ENCODE measurements at places on chromosomes 13 and 19.
A peak's percentile ranks its signal among the peaks of the same experiment; 100 is the strongest.

DNA sequence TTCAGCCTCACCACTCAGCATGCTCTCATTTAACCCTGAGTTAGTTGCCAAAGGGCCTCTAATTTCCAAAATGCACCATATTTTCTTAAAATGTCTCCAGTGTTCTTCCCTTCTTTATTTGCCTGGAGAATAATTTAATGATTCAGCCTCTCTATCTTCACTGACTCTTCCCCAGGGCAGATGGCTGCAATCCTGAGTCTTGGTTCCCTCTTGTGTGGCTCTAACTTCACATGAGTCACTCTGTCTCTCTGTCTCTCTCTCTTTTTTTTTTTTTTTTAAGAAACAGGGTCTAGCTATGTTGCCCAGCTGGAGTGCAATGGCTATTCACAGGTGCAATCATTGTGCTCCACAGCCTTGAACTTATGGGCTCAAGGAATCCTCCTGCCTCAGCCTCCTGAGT, 251.4 kb downstream of the VWA8 start:
- no peak for DNase-seq

DNA sequence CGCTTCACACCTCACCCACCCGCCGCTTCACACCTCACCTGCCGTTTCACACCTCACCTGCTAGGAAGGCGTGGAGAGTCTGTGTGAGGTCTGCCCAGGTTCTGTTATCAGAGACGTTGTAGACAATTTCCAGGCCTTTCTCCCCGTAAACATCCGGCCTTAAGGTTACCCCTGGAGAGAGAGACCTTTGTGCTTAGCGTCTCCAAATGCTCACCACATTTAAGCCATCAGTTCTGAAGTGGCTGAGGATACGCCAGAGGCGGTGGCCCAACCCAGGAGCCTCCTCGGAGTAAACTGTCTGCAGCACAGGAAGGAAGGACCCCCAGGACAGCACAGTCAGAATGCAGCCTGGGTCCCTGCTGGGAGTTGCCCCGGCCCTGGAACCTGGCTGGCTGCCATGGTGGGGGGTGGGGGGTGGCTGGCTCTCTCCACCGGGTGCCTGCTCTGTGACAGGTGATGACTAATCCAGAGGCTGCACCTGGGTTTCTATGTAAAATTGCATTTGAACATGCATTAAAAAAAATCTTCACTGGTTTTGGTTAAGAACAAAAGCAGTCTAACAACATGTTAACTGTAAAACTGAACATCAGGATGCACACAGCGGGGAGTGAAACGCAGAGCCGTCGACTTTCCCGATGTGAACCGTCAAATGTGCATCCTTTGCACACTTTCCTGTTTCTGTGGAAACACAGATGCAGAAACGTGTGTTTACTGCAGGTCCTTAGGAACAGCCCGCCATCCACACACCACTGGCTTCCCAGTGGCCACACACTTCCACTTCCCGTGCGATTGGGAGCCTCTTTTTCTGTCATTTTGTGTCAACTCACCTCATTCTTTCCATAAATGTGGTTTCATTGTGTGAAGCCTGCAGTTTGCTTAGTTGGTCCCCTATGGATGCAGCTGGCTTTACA, 4.5 kb downstream of the ATP4B start:
- DNase-seq, result no peak

DNA sequence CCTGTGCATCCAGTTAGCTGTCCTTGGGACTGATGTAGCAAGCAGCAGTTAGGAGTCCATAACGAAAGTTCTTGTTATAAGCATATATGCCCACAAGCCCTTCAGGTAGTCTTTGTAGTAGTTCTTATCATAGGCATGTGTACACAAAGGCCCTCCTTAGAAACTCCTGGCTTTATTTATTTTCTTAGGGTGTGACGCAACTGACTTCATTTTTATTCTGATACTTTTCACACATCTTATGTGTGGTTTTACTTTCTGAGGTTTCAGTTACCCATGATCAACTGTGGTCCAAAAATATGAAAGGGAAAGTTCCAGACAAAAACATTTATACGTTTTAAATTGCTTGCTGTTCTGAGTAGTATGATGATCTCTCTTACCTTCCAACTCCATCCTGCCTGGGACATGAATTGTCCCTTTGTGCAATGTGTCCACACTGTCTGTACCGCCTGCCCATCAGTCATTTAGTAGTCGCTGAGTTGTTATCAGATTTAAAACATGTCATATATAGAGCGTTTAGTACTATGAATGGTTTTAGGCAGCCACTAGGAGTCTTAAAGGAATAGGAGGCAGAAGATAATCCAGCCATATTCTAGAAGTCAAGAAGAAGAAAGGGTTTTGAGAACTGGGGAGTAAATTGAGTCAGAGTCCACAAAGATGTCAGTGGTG, 19.4 kb downstream of the GPC5 start:
- DNase-seq, result no peak

DNA sequence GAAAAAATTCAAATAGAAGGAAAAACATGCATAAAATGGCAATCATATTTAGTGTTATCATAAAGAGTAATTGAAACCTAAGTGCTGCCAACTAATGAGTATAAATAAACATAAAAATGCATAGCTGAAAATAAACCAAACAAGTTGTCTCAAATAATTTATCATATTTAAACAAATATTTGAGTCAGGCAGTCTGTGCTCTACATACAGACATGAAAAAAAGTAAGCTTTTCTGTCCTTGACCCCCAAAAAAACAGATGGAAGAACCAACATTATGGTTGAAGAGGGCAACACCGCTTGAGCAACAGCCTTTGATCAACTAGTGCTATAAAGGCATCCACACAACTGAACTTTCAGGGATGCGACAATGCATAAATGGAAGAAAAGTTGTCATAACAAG, 735.1 kb upstream of the MIR17HG start:
- no peak for DNase-seq

- no peak for DNase-seq
These were observed 3.6 kb downstream of the MICOS13 start for GRCh38 chr19:5676772-5677105.

GRCh38 chr13:41246969-41247680, 16.3 kb downstream of the MTRF1 start:
- DNase-seq, result no peak

GRCh38 chr13:37869756-37870488, at the start of gene TRPC4:
Gene TRPC4, minus strand, starts transcription at chr13:37869772. Its CDS starts 86,439 bp downstream, at chr13:37783333.
- peak; percentile 80 for DNase-seq

DNA sequence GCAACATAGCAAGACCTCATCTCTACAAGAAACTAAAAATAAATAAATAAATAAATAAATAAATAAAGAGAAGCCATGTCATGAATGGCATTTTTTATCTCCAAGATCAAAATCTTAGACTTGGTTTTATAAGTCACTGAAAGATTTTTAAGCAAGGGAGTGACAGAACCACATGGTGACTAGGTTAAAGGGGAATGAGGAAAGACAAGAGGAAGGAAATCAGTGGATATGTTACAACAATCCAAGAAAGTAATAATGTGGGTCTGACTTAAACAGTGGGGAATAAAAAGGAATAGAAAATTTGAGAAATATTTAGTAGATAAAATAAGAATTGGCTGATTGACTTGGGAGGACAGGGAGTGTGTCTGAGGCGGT, 18.8 kb upstream of the MED4 start:
- no peak for DNase-seq

GRCh38 chr13:35356572-35356971, 119.9 kb downstream of the MAB21L1 start:
- DNase-seq, result no peak

- DNase-seq, result no peak
These were observed 38.9 kb upstream of the SERP2 start for GRCh38 chr13:44334751-44335150.

GRCh38 chr19:7743425-7743841, 3.9 kb downstream of the CD209 start:
- DNase-seq, result no peak

DNA sequence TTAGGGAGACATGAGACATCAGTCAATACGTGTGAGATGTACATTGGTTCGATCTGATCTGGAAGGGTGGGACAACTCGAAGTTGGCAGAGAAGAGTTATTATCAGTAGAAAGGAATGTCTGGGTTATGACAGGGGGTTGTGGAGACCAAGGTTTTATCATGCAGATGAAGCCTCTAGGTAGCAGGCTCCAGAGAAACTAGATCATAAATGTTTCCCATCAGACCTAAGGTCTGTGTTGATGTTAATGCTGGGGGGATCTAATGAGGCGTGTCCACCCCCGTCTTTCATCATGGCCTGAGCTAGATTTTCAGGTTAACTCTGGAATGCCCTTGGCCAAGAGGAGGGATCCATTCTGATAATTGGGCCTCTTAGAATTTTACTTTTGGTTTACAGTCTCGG, 187.0 kb upstream of the KL start:
- no peak for DNase-seq

- DNase-seq, result no peak
These were observed 26.8 kb downstream of the CLDN10 start for GRCh38 chr13:95579303-95579702.

DNA sequence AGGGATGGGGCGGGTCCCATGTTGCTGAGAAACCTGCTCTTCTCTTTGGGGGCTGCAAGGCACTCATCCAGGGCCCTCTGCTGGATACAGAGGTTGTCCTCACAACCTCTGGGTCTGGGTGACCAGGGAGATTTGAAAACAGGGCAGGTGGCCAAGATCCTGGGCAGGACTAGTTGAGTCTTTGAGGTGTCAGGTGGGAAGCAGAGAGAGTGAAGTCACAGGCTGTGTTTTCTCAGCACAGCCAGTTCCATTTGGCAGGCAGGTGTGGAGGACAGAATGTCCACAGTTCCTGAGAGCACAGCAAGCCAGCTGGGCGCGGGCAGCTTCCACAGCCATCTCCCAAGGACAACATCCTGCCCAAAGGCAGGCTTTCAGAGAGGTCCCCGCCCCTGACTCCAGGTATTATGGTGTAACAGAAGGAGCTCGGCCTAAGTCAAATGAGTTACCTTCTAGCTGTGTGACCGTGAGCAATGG, 118.8 kb downstream of the NUFIP1 start:
- DNase-seq, result no peak

- DNase-seq, result no peak
These were observed 146.7 kb upstream of the FNDC3A start for GRCh38 chr13:48828962-48829411.

GRCh38 chr19:36987091-36987490, 71.0 kb downstream of the ZNF568 start:
- no peak for DNase-seq

GRCh38 chr19:3557461-3558248, at the start of gene MFSD12:
Gene MFSD12, minus strand, starts transcription at chr19:3557586. Its CDS starts 183 bp downstream, at chr19:3557403.
- DNase-seq, result peak; percentile 88

- DNase-seq, result no peak
These were observed 31.5 kb downstream of the ZSWIM4 start for GRCh38 chr19:13826652-13827235.

GRCh38 chr19:703651-704446, 4.9 kb upstream of the PALM start:
- peak; percentile 35 for DNase-seq

GRCh38 chr13:99425485-99426341, 75.6 kb upstream of the TM9SF2 start:
- no peak for DNase-seq

GRCh38 chr13:105097521-105097920, 1437.9 kb downstream of the EFNB2 start:
- no peak for DNase-seq

DNA sequence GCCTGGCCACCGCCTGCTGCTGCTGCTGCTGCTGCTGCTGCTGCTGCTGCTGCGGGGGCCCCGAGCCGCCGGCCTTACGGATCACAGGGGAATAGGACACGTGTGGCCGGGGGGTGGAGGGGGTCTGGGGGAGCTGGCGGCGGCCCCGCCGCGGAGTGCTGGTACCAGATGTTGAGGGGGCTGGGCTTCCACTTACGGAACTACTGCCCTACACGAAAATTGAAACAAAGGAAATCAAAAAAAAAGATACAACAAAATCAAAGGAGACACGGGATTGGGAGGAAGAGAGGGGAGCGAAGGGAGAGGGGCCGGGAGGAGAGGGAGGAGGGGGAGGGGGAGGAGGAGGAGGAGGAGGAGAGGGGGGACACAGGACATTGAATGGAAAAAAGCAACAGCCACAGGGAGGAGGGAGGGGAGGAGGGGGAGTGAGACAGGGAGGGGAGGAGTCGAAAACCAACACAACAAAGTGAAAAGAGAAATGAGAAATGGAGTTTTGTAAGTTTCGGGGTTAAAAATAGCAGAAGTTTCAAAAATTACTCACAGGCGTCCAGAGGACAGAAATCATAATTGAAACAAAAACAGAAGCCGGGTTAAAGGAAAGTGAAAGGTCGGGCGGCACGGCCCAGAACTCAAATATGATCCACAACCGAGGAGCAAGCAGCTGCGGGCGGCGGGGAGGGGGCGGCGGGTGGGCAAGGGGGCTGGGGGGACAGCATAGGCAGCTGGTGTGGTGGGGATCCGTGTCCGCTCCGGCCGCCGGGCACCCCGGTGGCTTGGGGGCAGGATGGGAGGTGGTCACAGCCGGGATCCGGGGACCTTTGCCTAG, 57.8 kb downstream of the IER2 start:
- peak; percentile 87 for DNase-seq

DNA sequence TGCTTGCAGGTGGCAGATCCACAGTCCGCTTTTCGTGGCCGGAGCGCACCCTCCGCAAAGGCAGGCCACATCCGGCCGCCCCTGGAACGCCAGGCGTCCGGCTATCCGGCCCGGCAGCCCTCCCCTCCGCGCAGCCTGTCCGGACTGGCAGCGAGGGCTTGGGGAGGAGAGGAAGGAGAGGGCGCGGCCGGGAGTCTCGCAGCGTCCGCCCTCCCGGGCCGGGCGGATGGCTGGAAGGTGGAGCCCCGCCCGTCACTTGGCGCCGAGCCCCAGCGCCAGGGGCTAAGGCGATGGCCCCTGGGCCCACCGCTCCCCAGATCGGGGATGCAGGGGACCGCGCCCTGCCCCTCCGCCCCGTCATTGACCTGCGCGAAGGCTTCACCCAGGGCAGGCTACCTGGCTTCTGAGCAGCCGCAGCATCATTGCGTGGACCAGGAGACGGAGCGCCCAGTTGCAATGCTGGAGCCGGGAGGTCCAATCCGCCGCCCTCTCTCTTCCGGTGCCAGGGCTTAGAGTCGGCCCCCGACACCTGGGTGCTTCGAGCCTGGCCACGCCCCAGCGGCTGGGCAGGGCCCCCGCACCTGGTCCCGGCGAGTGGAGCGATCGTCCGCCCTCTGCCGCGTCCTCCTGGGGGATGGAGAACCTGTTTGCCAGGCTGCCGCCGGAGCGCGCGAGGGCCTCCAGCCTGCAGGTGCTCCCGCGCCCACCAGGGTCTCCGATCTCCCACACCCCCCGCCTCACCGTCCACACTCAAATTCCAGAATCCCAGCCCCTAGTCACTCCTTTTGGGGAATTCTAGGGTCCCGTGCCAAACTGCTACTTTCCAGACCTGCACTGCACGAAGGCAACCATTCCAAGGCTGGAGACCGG, at the start of gene FUT1:
TSS of gene FUT1 (minus strand) at position 146 of the 870 bp plus-strand sequence. CDS start 1,360 bp downstream, outside the sequence.
- peak; percentile 64 for DNase-seq

- no peak for DNase-seq
These were observed 241.3 kb downstream of the DACH1 start for GRCh38 chr13:71625694-71626093.

DNA sequence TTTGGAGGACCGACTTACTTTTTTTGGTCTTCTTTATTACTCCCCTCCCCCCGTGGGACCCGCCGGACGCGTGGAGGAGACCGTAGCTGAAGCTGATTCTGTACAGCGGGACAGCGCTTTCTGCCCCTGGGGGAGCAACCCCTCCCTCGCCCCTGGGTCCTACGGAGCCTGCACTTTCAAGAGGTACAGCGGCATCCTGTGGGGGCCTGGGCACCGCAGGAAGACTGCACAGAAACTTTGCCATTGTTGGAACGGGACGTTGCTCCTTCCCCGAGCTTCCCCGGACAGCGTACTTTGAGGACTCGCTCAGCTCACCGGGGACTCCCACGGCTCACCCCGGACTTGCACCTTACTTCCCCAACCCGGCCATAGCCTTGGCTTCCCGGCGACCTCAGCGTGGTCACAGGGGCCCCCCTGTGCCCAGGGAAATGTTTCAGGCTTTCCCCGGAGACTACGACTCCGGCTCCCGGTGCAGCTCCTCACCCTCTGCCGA, 409 bp downstream of the FOSB start:
- peak; percentile 26 for DNase-seq

- DNase-seq, result peak; percentile 78
These were observed 453.9 kb downstream of the COG6 start for GRCh38 chr13:40109351-40109844.
